ENCODE measurements at places on chromosomes 3 and 15.
A peak's percentile ranks its signal among the peaks of the same experiment; 100 is the strongest.

DNA sequence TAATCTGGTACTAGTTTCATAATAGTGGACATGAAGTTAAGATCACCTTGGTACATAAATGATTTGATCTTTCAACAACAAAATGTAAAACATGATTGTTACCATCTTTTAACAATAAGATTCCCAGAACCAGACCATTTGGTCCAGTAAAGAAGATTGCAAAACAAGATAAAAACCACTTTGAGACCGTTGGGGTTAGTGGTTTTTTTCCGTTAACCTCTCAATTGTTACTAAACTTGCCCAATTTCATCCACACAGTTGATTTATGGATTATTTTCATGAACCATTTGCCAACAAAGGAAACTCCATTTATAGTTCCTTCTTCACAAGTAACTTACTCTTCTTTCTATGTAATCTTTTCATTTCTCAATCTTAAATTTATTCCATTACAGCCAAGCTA is 53.8 kb downstream of the ATP8B4 start:
- no peak for DNase-seq

- no peak for DNase-seq
These were observed 34.1 kb downstream of the TPM1 start for GRCh38 chr15:63076714-63077046.

DNA sequence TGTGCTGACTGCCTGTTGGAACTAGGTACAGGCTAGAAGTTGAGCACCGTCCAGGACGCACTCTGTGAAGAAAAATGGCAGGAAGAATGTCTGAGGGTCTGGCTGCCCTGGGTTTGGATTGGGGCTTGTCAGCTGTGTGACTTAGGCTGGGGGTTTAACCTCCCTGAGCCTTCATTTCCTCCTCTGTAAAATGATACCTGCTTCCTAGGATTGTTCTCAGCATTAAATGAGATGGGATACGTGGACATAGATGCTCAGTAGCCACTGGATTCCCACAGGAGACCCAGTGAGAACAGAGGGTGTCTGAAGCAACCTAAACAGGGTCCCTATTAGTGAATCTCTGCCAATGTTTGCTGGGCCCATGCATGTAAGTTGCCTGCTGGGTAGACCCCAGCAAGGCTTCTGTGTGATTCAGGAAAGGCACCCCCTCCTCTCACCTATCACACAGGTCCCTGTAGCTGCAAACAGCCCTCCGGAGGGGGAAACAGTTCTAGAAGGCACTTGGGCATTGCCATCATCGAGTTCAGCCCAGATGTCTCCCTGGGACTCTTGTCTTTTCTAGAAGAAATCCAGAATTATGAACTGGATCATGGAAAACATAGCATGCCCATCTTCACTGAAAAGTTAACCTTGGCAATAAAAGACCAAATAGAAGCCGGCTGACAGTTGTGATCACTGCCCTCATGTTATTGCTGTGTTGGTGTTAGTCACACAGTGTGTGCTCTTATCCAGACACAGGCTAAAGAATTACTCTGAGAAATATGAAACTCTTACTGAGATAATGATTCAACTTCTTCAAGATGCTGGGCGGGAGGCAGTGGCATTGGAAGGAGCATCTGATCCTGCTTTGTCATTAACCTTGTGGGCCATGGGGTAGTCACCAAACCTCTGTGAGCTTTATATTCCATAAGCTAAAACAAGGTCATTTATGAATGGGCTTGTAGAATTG is 64.5 kb downstream of the SMAD6 start:
- DNase-seq: no peak

DNA sequence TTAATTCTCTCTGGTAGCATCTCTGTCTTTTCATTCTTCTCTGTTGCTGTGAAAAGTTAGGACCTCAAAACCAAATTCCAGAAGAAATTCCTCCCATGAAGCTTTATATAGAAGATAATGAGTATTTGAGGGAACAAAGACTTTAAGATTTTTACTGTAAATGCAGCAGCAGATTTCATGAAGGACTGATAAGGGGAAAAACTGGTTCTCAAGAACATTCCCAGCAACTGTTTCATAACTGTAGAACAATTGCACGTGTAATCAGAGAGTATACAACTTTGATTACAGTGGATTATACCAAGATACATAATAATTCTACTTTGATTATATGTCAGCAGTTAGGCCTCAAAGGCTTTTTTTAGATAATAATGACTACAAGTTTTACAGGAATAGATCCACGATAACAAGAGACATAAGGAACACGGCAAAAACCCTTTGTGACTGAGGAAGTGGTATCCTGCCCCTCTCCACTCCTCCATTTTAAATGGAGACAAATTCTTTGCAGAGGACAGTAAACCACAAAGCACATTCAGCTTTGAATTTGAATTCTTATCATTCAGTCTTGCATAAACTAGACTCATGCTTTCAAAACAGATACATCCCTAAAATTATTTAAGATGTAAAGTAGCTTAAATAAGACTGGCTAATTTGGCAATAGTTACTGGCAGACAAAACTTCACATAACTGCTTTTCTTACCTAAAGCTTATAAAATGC is 42.9 kb upstream of the DIPK2A start:
- no peak for DNase-seq

- DNase-seq: no peak
These were observed 72.9 kb downstream of the BLM start for GRCh38 chr15:90790057-90790456.

- no peak for DNase-seq
These were observed 125.6 kb downstream of the ADAMTS17 start for GRCh38 chr15:100216182-100216581.

DNA sequence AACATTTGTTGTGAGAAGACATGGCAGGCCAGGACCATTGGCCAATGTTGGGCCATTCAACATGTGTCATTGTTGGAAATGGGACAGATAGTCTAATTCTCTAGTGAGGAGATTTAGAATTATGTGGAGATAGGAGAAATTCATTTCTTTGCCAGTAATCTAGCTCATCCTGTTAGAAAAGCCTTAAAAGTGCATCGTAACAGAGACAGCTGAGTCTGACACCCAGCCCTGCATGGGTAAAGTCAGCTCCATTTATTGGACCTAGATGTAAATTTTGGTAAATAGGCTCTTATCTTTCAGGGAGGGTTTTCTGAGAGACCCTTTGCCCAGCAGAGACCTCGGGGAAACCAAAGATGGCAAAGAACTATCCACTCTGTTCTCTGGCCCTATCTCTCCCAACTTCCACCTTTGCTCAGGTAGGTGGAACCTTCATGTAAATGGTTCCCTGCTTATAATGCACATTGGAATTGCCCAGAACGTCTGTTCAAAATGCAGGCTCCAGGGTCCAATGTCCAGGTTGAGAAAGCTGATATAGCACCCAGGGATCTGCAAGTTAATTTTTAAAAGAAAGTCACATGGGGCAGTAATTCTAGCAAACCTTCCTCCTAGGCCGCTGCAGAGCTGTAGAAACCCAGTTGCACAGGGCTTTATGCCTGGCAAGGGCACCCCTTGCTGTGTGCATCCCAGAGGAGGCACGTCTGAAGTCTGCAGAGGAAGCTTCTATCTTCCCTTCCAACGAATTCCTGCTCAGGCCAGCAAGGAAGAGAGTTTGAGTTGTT is 365.9 kb upstream of the PROK2 start:
- no peak for DNase-seq

DNA sequence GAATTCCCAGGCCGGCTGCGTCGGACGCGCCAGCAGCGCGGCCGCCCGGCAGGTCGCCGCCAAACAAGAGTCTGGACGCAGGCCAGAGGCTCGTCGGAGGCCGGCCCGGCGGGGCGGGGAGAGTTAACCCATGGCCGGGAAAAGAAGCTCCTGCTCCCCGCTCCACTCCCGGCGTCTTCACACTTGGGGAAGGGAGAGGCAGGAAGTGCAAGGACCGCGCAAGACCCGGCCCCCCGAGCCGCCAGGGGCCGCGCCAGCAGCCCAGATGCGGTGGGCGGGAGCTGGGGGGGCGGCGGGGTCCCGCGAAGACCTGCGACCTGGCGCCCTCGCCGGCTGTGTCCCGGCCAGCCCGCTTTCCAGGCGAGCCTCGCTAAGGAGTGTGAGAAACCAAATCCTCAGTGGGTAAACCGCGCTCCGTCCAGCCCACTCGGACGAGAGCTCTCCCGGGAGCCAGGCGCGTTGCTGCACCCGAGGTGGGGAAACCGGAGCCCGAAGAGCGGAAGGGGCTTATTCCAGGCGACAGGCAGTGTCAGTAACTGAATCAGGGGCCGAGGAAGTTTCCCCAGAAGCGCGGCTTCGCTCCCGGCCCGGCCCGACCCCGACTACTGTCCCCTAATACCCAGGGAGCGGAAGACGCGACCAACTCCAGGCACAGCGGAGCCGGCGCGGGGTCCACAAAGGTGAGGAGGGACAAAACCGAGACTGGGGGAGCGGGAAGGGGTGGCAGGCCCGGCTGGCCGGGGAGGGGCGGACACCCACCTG is 721 bp downstream of the ADAMTS7 start:
- DNase-seq: peak; percentile 72

Data from left ventricle myocardium inferior (tissue), 1 donor.